GM10248 (cell line): ENCODE measurements at places on chromosomes 16 and 17.

DNA sequence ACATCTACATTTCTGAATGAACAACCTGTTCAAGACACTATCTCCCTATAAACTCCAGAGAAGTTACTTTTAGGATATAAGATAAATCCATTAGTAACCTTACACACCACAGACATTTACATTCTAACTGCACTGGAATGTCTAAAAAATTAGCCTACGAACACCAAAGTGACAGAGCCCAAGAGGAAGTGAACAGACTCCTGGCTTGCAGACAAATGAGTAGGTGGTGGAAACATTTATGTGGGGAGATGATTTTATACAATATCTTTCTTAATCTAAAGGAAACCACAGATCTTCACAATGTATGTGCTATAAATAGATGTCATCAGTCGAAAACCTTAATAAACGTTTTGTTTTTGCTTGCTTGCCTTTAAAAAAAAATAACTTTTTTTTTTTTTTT lies 18.8 kb downstream of the ZNF652 start:
- DNase-seq = no peak

- DNase-seq = peak; percentile 38
Observed at GRCh38 chr17:2453325-2453724, 52.5 kb upstream of the MNT start.

DNA sequence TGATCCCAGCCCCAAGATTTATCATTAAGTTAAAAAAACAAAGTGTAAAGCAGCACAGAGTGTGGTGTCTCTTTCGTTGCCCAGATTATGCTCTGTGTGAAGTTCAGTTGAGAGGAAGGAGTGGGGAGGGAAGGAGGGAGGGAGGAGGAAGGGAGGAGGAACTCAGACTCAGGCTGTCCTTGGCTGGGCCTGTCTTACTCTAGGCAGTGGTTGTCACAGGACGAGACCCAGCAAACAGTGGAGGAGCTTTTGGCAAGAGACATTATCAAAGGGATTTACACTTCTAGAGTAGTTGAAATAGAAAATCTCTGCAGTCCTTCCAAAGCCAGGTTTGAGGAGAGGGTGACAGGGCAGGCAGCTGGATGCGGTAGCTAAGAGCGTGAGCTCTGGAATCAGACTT lies 27.8 kb downstream of the KNOP1 start:
- no peak for DNase-seq

GRCh38 chr17:42883802-42884558 lies 16.6 kb upstream of the G6PC1 start:
- DNase-seq = no peak

- DNase-seq = no peak
Observed at GRCh38 chr16:89383095-89384003, 107.0 kb downstream of the ANKRD11 start.

DNA sequence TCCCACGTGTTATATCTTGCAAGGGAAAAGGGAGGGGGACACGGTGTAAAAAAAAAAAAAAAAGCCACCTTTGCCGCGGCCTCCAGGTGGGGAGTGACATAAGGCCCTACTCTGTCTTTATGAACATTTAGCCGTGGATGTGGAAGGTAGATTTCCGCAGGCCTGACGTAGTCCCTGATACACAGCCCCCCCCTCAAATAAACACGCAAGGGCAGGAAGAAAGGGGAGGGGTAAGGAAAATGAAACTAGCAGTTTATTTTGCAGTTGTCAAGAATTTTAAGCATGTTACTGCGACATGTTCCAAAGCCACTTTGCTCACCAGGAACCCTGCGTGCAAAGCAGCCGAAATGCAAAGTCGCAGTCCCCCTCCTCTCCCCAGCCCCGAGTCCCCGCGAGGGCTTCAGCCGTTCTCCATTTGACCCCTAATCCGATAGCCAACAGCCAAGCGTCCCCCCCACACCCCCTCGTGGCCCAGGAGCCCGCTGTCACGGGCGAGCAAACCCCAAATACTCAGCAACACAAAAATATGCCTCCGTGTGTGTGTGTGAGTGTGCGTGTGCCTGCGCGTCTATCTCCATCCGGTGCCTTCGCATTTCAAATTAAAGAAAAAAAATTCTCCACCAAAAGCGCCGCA lies 1.2 kb downstream of the CBX4 start:
- no peak for DNase-seq

GRCh38 chr16:84677017-84677803 lies 22.6 kb upstream of the USP10 start:
- no peak for DNase-seq

DNA sequence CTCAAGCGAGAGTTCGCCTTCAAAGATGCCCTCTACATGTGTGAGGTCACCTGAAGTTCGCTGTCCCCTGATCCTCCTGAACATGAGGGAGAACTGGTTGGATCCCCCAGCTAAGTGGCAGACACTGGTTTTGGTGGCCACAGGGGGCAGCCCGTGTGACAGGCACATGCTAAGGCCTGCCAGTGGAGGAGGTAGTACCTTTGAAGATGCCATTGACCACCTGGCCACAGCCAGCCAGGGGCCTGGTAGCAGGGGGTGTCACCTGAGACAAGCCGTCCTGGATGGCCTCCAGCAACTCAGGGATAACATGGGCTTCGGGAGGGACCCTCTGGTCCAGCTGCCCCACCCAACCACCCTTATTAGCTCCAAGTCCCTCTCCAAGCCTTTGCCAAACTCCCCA lies 7.3 kb upstream of the ALDH3A1 start:
- no peak for DNase-seq

GRCh38 chr17:59266745-59267144 lies 46.4 kb downstream of the GDPD1 start:
- DNase-seq = no peak

- DNase-seq = no peak
Observed at GRCh38 chr16:80946481-80946880, 60.2 kb downstream of the CMC2 start.

DNA sequence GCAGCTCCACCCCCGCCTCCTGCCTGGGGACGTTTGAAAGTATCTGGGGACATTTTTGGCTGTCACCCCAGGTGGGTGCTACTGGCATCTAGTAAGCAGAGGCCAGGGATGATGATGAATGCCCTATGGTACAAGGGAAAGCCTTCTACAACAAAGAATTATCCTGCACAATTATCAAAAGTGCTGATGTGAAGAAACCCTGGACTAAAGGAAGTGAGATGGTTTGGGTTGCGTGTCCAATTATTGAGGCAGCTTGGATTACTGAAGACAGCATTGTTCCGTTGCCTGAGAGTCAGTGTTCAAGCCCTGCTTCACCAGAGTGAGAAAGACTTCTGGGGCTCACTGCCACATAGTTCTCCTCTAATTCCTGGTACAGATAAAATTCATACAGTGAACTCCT lies 343.4 kb downstream of the CA10 start:
- no peak for DNase-seq

- peak; percentile 72 for DNase-seq
Observed at GRCh38 chr16:49592546-49593423, 219.2 kb downstream of the C16orf78 start.

DNA sequence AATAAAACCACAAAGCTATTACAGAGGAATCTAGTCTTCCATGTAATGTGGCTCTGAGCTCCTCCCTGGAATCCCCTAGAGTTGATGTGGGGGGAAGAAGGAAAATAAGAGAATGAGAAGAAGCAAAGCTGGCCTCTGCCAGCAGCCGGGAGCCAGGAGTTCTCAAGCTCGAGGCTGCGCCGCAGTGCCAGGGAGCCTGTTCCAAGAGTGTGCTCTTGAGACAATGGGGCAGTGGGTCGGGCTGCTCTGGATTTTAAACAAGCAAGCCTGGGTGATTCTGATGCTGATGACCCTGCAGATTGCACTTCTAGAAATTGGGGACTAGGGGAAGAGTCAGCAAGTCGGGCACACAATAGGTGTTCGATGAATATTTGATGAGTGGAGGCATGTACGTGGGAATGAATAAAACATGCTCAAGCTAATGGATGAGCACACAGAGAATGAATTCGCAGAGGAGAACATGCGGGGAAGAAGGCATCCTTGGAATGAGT lies 119.9 kb downstream of the CMIP start:
- DNase-seq = no peak

- no peak for DNase-seq
Observed at GRCh38 chr16:278863-279366, 1.5 kb upstream of the ARHGDIG start.

- DNase-seq = no peak
Observed at GRCh38 chr17:633133-633532, 81.5 kb downstream of the VPS53 start.

GRCh38 chr16:84478172-84478947 lies 26.1 kb downstream of the MEAK7 start:
- DNase-seq = no peak

DNA sequence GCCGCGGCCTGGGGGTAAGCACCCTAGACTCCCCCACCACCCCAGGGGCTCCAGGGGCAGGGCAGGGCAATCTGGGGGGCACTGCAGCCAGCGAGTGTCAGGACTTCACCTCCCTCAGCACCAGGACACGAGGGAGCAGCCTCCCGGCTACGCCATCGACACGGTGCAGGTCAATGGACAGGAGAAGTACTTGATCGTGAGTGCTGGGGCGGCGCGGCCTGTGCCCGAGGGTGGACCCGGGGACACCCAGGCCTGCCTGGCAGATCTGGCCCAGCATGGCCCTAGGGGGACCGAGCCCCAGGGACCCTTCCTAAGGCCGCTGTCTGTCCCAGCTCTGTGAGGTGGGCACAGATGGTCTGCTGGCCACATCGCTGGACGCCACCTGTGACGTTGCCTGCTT lies 3.1 kb upstream of the RHBDL1 start:
- DNase-seq = no peak

GRCh38 chr17:48023400-48024148 lies 14.0 kb downstream of the COPZ2 start:
- no peak for DNase-seq

GRCh38 chr16:50781043-50781442 lies 39.2 kb downstream of the CYLD start:
- no peak for DNase-seq

DNA sequence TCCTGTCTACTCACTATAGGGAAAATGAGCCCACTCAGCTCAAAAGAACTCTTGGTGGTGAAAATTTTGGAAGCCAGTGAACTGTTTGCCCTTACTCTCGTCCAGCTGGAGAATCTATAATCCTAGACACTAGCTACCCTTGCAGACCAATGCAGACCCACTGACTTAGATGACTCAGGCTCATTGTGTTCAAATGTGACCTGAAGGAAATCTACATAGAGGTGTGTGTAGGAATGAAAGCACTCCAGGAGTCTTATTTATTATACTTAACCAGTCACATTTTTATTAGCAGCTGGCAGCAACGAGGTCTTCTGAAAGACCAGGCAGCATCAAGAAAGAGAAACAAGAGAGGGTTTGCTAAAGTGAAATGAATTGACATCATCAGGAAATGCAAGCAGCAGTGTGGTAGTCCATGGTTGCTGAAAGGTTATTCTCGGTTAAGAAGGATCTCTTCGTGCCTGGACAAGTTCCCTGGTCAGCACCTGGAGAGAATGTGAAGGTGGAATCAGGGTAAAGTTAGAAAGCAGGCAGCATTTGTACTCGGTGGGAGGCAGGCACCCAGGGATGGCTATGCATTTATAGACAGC lies 1.4 kb downstream of the KRTAP29-1 start:
- DNase-seq = no peak

- no peak for DNase-seq
Observed at GRCh38 chr17:15452746-15453145, 14.7 kb downstream of the CDRT4 start.

GRCh38 chr16:27127308-27127707 lies 60.6 kb downstream of the C16orf82 start:
- DNase-seq = no peak

GRCh38 chr16:24745791-24746190 lies 16.3 kb downstream of the TNRC6A start:
- DNase-seq = no peak

DNA sequence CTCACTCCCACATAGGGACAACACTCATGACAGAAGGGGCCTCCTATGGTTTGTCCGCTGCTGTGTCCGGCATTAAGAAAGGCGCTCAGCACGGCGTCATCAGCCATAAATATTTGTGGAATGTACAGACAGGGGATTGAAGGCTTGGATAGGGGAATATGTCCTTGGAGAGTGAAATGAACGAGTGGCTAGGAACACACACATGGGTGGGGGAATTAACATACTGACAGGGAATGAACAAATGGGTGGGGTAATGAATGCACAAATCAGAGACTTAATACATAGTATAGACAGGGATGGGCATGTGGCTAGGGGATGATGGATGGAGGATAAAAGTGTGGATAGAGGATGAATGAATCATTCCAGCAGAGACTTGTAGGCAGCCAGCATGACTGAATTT lies 154.0 kb upstream of the HSBP1 start:
- no peak for DNase-seq

- peak; percentile 15 for DNase-seq
Observed at GRCh38 chr16:25838724-25839186, 147.0 kb downstream of the HS3ST4 start.

- DNase-seq = no peak
Observed at GRCh38 chr16:11797957-11798299, 870 bp upstream of the ZC3H7A start.

DNA sequence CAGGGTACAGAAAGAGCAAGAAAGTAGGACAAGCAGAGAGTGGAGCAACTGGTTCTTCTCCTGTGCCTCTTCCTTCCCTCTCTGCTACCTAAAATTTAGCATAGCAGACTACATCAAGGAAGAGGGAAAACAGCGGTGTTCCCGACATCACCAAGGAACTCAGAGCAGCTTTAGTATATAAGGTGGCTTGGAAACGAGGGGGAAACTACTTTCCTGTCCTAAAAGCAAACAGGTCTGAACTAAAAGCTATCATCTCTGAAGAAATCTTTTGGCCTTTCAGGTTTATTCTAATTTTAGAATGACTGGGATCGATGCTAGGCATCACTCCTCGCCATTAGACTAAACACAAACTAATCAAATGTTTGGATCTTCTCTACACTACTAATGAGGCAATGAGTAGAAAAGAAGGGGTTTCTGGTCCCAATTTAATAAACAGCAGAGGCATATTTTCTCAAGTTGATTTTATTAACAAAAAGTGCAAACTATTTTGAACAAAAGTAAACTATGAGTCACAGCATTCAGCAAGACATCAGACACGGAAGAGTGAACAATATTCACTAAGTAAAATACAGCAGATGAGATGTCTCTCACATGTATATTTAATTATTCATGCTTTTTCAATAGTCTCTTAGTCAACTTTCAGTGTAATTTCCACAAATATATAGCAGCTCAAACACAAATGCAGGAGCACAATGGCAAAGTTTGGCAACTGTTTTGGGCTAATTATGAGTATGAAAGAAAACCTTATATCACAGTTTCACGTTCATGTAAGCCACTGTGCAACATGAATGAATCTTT lies 108.7 kb downstream of the TRIM37 start:
- DNase-seq = no peak

- DNase-seq = peak; percentile 62
Observed at GRCh38 chr16:47492428-47493377, 31.6 kb downstream of the PHKB start.
